ENCODE measurements at places on chromosomes 2 and 18.

DNA sequence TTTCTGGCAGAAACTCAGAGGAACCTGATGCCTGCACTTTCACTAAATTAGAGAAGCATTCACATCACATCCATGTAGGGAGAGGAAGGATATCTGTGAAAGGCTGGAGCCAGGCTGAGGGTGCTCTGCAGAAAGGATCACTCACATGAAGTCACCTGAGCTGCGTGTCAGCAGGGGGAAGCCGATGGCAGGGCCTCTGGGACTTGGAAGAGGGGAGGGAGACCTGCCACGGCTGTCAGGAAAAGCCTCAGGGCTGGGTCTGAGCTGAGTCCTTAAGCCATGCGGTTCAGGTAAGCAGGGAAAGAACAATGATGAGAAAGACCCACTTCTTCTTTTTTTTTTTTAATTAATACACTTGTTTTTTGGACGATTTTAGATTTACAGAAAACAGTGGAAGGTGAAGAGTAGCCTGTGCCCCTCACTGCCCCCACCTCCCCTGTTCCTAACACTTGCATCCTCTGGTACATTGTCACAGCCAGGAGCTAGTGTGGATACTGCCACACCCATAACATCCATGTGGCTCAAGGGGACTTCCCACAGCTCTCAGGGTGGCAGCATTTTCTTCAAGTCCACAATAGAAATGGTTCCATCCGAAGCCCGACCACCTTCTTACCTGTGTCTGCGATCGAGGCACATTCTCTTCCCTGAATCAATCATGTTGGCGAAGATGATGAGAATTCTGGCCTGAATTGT is 156.5 kb upstream of the TPO start:
- DNase-seq = no peak

GRCh38 chr2:186065491-186065890 is 326.9 kb downstream of the FSIP2 start:
- no peak for DNase-seq

DNA sequence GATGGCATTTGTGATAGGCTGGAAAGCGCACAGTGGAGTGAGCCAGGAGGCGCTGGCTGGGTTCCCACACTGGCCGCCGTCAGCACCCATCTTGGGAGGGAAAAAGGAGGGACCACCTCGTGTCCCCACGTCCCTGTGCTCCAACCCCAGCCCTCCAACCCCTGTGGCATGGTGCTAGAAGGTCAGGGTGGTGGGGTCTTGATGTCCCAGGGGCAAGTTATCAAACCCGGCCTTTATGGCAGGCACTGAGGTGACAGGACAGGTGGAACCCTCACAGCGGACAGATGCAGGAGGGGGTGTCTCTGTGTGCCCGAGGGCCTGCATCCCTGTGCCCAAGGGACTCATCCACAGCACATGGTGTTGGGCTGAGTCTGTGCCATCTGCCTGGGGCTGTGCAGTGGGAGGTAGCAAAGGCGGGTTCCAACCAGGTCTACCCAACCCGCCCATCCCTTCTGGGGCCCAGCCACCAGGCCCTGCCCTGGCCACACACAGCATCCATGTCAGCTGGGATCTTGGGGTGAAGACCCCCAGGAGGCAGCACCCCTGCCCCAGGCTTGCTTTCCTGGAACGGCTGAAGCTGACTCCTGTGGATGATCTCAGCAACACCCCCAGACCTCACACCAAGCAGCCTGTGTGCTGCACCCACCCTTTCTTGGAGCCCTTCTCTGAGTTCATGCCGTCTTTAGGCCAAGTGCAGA is 246.1 kb downstream of the NDUFA10 start:
- DNase-seq = no peak

- no peak for DNase-seq
Observed at GRCh38 chr2:224389317-224389716, 12.6 kb downstream of the FAM124B start.

DNA sequence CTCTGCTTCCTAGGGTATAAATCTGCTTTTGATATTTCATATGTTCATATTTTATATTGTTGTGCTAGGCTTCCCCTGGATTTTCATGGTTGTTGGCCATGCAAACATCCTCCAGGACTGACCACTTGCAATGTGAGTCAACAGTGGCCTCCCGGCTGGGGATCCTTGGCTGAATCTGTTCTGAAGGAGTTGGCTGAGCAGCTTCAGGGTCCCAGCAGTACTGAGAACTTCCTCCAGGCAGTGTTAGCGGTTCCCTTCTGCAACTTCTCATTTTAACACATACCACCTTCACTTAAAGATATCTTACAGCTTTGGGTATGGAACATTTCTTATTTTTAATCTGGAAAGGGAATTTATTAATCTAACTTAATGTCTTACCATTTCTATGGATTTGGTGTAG is 122.1 kb downstream of the DTNB start:
- DNase-seq = no peak

GRCh38 chr18:75462178-75462832 is 34.8 kb upstream of the SMIM21 start:
- DNase-seq = no peak

DNA sequence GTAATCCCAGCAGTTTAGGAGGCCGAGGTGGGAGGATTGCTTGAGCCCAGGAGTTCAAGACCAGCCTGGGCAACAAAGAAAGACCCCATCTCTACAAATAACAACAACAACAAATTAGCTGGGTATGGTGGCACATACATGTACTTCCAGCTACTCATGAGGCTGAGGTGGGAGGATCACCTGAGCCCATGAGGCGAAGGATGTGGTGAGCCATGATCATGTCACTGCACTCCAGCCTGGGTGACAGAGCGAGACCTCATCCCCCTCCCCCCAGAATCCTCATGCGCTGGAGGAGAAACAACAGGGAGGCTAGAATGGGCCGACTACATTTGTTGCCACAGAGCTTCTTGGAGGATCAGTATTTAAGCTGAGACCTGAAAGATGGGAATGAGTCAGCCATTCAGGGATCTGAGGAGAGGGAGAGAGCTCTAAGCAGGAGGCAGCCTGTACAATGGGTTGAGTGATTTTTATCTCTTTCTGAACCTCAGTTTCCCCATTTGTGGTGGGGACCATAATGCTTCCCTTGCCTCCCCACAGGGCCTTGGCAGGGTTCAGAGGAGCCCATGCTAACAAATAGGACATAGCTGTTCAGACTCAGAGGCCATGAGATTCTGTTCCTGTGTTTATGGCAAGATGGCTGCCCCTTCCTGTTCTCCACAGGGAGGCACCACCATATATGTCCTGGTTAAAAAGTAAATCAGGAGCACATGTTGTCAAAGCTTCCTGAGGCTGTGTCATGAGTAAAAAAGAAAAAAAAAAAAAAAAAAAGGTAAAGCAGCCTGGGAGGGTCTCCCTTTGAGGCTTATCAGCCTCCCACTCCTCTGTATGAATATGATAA is 131.4 kb upstream of the HAAO start:
- no peak for DNase-seq

- DNase-seq = no peak
Observed at GRCh38 chr2:232543491-232543890, 4.0 kb downstream of the CHRNG start.
